ENCODE measurements at places on chromosomes 6 and 20. TPM values are rescaled to one million over a fixed set of nuclear protein-coding genes. Genes with fewer than 3 reads are reported as not detected.

GRCh38 chr20:55693641-55694040 lies 311.7 kb downstream of the CBLN4 start:
- no peak for DNase-seq

The ANKRD66 gene
- total RNA-seq: not detected

GRCh38 chr6:9710574-9710973 lies 704.3 kb downstream of the TFAP2A start:
- no peak for DNase-seq

The ZBTB2 gene
- total RNA-seq: 6.8 TPM

The NMBR gene
- not detected for total RNA-seq

The IL20RA gene
- total RNA-seq: 0.48 TPM

DNA sequence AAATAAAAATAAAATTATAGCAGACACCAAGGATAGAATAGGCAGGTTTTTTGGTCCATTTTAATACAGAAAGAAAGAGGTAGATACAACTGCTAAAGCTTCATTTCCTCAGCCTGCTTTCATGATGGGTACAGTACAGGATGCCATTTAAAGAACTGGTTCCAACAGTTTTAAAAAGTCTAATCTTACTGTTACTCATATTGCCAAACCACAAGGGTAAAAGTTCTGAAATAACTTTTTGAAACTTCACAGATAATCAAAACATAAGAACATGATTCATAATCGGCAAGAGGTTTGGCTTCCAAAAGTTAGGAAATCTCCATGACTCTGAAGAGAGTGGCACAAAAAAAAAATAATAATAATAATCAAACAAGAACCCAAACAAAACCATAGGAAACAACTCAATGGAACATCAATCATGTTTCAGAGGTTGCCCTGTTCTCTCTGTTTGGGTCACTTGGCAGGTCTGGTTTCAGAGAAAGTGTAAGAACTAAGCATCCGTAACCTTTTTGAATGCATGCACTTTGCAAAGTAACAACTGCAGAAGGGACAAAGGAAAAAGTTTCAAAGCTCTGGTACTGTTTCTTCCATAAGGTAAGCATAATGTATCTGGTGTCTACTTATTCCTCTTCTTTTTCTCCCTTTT lies 79.7 kb downstream of the SMLR1 start:
- DNase-seq: no peak

The CEBPB gene
- 19.6 TPM for total RNA-seq

- no peak for DNase-seq
Measured at GRCh38 chr20:58702859-58703648, 10.5 kb downstream of the NPEPL1 start.

- DNase-seq: no peak
Measured at GRCh38 chr6:75830959-75831885, 82.2 kb downstream of the MYO6 start.

GRCh38 chr6:47485491-47486135 lies 8.0 kb downstream of the CD2AP start:
- DNase-seq: no peak

- no peak for DNase-seq
Measured at GRCh38 chr6:16109659-16110305, 19.1 kb upstream of the MYLIP start.

- no peak for DNase-seq
Measured at GRCh38 chr6:159831373-159831679, 31.2 kb downstream of the PNLDC1 start.

- no peak for DNase-seq
Measured at GRCh38 chr6:155106456-155107115, 111.5 kb downstream of the TIAM2 start.

DNA sequence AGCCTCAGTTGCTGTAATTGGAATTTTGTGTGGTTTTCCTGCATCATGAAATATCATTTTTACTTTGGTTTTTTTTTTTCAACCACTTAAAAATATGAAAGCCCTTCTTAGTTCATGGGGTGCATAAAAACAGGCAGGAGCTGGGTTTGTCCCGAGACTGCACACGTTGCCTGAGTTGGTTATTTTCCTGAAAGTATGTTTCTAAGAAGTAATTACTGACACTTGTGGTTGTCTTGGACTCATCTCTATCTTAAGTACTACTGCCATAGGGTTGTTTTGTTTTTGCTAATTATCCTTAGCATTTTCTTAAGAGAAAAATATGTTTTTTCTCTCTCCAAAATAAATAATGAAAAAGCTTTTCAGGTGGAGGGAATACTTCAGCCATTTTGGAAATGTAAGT lies 40.1 kb downstream of the FAM120B start:
- no peak for DNase-seq

DNA sequence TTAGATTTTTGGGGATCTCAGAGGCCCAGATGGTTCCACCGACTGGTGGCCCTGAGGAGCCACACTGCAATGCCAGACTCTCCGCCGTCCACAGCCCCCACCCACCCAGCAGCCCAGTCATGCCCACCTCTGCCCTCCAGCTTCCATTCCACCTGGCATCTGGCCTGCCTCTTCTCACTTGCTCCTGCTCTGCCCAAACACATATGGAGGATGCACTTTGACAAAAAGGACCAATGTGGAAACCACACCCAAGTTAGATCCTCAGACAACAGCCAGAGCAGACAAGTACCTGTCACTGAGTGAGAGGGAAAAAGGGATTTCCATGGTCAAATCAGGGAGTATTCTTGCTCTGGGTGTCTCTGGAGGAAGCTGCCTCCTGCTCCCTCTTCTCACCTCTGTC lies 120.6 kb upstream of the NXT1 start:
- DNase-seq: no peak

- no peak for DNase-seq
Measured at GRCh38 chr20:40692240-40693011, 3.4 kb upstream of the MAFB start.

- no peak for DNase-seq
Measured at GRCh38 chr6:9708600-9708999, 706.3 kb downstream of the TFAP2A start.

DNA sequence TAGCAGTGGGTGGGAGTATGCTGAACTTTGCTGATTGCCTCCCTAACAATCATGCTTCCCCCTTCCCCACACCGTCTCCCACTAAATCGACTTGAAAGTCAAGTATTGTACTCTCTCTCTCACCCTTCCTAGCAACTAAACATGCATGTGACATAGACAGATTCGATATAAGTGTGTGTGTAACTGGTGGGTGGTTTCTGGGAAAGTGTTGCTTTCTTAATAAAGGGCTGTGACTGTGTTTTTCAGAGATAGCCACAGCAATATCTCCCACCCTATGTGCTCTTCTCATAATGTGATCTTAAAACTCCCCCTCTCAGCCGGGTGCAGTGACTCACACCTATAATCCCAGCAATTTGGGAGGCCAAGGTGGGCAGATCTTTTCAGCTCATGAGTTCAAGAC lies 49.3 kb upstream of the E2F3 start:
- DNase-seq: no peak

- no peak for DNase-seq
Measured at GRCh38 chr6:51559059-51559458, 528.4 kb downstream of the PKHD1 start.

GRCh38 chr6:104166055-104166668 lies 693.6 kb downstream of the HACE1 start:
- DNase-seq: no peak

DNA sequence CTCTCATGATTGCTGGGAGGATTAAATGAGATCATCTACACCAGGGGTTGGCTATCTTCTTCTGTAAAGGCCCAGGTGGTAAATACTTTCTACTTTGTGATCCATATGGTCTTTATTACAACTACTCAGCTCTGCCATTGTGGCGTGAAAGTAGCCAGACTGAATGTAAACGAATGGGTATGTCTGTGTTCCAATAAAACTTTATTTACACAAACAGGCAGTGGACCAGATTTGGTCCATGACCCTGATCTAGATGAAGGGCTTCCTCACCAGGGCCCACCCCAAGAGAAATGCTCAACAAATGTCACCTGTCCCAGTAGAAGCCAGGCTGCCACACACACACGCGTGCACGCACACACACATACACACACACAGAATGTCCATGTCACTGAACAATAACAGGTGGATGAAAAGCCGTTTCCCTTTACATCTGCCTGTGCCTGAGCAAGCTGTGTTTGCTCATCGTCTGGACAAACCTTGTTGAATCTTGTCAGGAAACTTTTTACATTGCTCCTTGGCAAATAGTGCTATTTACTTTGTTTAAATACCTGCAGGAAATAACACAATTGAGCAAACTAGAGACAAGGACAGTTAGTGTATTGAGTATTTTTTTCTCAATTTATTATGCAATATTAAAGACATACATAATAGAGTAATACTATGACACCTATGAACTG lies 114.3 kb downstream of the EYA2 start:
- DNase-seq: no peak

- DNase-seq: no peak
Measured at GRCh38 chr6:147136057-147136456, 68.2 kb upstream of the STXBP5 start.

The TRAPPC3L gene
- total RNA-seq: 0.34 TPM

- DNase-seq: no peak
Measured at GRCh38 chr6:147463651-147464050, 44.8 kb upstream of the SAMD5 start.

GRCh38 chr6:155440398-155441111 lies 15.1 kb downstream of the NOX3 start:
- DNase-seq: no peak

GRCh38 chr6:137657351-137657911 lies 163.2 kb upstream of the OLIG3 start:
- DNase-seq: no peak

DNA sequence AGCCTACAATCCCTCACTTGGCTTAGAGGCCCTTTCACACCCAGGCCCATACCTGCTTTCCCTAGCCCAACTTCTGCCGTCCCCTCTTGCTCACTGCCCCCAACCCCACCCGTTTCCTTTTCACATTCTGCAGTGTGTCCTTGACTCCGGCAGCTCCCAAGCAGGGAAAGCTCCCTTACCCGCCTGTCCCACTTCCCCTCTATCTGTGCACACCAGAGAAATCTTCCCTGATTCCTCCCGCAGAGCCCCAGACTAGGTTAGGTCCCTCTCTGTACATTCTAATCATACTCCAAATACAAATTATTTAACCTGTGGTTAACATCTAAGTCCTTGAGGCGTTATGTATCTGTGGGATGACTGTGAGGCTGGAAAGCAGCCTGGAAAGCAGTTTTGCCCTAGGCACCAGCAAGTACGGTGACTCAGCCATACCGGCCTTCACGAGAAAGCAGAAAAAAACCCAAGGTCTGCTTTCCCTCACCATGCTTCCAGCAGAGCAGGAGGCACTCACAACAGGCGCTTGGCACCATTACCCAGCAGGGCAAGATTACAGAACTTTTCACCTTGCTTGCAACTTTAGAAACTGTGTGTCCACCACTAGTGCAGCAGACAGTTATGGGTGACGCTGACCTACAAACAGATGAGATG lies 22.3 kb downstream of the ELOVL5 start:
- no peak for DNase-seq

DNA sequence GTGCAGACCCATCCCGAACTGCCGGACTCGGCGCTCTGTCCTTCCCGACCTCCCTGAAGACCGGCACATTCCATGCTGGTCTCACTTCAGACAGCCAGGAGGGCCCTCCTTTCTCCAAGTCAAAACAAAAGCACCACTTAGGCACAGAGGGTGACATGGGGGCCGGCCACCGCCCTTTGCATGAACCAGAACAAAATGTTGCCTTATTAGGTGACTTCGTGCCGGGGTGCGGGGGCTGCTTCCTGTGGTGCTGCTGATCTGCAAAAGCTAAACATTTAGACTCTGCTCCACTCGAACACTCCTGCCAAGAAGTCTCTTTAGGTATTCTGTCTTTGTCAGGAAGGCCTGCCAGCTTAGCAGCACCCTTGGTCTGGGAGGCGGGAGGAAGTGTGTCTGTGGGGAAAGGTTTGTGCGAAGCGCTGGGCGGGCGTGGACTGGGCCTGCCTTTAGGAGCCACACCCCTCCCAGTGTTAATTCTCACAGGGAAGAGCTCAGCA lies 133.8 kb downstream of the SMOC2 start:
- no peak for DNase-seq

The OR2J2 gene
- total RNA-seq: not detected

- no peak for DNase-seq
Measured at GRCh38 chr20:54223751-54224150, 15.9 kb downstream of the PFDN4 start.

DNA sequence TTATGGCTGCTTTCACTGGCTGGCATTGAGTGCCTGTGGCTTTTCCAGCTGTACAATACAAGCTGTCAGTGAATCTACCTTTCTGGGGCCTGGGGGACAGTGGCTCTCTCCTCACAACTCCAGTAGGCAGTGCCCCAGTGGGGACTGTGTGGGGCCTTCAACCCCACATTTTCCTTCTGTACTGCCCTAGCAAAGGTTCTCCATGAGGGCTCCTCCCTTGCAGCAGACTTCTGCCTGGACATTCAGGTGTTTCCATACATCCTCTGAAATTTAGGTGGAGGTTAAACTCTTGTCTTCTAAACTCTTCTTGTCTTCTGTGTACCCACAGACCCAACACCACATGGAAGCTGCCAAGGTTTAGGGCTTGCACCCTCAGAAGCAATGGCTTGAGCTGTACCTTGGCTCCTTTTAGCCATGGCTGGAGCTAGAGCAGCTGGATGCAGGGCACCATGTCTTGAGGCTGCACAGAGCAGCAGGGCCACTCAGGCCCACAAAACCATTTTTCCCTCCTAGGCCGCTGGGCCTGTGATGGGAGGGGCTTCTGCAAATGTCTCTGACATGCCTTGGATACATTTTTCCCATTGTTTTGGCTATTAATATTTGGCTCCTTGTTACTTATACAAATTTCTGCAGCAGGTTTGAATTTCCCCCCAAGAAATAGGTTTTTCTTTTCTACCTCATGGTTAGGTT lies 9.6 kb downstream of the PEX7 start:
- DNase-seq: no peak

GRCh38 chr6:69732045-69732444 lies 64.8 kb downstream of the LMBRD1 start:
- no peak for DNase-seq

The KCNG1 gene
- total RNA-seq: 11.5 TPM

GRCh38 chr6:138849791-138850190 lies 53.9 kb downstream of the ECT2L start:
- DNase-seq: no peak

DNA sequence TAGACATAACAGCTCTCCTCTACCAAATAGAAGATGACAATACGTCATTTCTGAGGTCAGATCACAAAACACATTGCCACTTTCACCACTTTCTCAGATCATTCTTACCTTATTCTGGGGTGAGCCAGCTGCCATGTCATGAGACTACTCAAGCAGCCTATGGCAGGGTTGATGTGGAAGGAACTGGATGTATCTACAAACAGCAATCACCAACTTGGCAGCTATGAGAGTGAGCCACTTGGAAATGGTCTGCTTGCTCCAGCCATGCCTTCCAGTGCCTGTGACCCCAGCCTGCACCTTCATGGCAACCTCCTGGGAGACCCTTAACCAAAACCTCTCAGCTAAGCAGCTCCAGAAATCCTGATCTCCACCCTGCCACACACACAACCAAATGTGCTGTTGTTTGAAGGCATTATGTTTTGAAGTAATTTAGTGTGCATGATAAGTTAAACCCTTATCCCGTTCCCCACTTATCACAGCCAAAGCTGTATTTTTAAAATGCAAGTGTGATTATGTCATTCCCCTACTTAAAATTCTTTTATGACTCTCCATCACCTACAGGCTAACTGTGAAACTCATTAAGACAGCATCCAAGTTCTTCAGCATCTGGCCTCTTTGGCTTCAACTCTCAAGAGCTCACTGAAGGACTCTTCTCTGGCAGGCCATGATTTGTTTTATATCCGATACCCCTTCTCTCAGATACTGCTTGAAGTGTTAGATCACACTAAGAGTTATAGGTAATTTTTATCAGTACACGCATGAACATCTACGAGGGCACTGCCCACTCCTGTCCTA lies 150.6 kb downstream of the LY86 start:
- no peak for DNase-seq

All from glomerular endothelial cell (primary cell).